Hematopoietic multipotent progenitor cell treated with erythropoietin and hydrocortisone succinate and interleukin-3 and kit ligand, for 8 days (in vitro differentiated cells): ENCODE measurements at places on chromosomes 3 and 15.
A peak's percentile ranks its signal among the peaks of the same experiment; 100 is the strongest.

DNA sequence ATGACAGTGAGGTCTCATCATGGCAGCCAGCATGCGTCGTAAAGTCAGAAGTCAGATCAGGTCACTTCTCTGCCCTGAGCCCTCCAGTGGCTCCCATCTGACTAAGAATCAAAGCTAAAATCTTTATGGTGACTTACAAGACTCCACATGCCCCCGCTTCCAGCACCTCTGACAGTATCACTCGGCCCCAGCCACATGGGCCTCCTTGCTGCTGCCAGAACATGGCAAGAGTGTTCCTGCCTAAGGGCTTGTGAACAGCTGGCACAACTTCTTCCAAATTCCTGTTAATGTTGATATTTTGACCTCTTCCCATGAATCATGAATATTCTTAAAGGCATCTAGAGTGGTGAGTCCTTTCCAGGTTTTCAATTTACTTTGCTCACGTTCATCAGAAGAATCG is 20.5 kb downstream of the POLR2M start:
- no peak for DNase-seq

DNA sequence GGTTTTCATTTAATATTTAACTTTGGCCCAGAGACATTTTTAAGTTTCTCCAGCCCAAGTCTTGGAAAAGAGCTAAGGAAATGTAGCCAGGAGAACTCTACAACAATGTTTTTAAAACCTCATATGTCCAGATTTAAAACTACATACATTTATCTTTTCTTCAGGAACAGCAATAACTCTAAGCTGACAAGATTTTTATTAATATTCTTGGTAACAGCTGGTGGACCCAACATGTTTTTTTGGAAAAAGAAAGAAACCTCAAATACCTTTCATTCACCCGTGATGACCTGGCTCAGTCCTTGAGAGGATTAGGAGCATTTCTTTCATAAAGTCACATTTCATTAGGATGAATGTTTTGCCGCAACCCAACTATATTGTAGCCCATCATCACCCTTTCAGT is 50.4 kb upstream of the CMSS1 start:
- no peak for DNase-seq

DNA sequence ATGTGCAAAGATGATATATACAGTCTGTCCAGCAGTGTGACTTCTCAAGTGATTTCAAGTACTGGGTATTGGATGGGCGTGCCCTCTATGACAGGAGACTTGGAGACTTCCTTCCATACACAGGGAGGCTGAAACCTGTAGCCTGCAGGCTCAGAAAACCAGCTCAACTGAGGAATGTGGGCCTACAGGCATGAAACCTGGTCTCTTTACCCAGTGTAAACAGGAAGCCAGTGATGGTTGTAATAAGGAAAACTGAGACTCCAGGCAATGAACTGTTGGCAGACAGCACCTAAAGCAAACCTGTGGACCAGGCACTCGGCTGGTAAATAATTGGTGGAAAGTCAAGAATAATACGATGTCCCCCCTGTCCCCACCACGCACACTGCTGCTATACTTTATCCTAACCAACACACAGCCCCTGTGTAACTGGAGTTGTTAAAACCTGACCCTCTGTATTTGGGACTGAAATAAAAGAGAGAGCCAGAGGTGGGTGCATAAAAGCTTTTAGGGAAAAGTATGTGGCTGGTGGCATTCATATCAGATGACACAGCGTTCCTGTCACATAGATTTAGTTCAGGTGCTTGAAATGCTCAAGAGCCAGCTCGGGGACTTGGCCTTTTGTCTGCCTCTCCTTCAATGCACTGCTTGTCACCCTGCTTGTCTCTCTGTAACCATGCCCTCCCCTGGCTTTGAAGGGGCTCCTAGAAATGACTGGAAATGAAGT is 144.7 kb downstream of the TPRG1 start:
- DNase-seq = no peak

GRCh38 chr3:186571644-186572013 is 1.1 kb downstream of the DNAJB11 start:
- no peak for DNase-seq

DNA sequence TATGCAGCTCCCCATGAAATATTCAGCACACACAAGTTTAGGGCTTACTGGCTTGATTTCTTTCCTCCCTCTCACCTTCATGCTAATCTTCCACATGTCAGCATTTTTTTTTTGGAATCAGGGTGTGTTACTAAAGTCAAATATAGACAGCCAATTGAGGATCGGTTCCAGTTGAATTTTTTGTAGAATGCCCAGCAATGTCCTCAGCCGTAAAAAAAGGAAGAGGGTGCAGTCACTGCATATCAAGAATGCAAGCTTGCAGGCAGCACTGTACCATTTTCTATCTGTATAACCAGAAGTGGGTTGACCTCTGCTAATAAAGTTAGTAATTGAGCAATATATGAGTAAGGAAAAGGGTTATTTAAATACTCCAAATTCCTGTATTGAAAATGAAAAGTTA is 51.4 kb upstream of the CHMP2B start:
- DNase-seq = no peak

GRCh38 chr15:41530363-41530956 is 13.6 kb downstream of the RPAP1 start:
- DNase-seq = no peak

DNA sequence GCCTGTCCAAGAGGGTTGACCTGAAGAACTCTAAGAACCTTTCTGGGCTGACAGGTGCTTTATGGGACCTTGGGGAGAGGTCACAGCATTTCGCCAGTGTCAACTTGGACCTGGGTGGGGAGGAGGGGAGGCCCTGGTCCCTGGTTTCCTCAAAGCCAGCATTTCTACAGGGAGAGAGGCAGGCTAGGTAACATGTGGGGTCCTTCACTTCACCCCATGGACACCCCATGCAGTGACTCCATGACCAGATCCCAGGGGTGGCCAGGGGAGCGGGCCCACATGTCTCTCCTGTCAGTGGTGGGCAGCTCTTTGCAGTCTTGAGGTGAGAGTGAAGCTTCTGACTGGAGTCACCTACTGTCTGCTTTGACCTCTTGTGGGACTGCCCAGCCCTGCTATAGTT is 35.8 kb downstream of the GOLGA6L10 start:
- DNase-seq = no peak

- DNase-seq = no peak
These were observed 252.5 kb downstream of the ISL2 start for GRCh38 chr15:76588811-76589747.

DNA sequence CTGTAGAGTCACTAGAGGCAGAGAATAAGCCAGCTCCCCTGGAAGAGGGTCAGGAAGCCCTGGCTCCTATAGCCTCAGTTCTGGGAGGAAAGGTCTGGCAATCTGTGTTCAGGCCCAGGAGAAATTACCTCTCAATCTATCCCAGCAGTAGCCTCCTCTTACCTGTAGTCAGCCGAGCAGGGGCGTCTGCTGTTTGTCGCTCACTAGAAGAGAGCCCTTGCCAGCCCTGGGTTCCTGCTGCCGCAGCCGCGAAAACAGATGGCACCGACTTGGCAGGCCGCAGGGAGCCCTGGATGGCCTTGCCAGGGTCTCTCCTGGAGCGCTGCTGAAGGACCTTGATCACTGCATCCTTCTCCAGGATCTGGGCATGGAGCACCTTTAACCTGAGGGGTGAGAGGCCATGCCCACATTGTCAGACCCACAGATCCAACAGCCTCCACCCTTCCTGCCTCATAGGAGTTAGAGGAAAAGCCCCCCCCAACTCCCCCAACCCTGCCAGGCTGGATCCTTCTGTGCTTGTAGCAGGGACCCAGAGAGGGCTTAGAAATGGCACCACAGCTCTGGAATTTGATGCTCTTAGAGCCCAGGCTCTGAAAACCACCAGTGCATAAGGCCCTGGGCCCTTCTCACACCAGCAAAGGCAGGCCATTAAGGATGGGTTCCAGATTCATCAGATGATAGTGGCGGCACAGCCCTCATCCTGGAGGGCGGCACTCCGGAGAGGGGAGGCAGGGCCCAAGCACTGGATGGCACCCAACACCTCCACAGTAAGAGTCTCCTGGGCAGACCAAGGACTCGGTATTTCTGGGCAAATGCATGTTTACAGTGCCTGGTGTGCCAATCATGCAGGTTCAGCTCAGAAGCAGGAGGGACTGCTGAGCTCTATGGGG is 14.9 kb downstream of the AMOTL2 start:
- DNase-seq = no peak

GRCh38 chr15:63797116-63797515 is 36.6 kb downstream of the HERC1 start:
- DNase-seq = no peak

- DNase-seq = no peak
These were observed 8.0 kb upstream of the CCDC50 start for GRCh38 chr3:191321019-191321767.

DNA sequence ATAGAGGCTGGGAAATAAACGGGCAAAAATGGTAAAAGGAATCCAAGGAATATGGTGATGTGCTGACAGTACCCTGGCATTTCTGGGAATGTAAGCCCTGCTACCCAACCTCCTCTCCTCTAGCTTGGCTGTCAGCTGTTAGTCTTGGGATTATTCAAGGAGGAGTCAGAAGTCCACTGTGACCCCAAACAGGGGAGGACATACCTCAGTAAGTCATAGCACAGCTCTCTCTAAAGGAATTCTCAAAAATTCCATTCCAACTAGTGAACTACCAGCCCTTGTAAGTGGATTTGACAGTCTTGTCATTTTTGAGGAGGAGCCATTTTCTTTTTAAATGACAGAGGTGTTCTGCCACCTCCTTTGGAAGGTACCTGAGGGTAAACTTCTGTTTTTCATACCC is 207.5 kb downstream of the PDCD6IP start:
- DNase-seq = no peak

DNA sequence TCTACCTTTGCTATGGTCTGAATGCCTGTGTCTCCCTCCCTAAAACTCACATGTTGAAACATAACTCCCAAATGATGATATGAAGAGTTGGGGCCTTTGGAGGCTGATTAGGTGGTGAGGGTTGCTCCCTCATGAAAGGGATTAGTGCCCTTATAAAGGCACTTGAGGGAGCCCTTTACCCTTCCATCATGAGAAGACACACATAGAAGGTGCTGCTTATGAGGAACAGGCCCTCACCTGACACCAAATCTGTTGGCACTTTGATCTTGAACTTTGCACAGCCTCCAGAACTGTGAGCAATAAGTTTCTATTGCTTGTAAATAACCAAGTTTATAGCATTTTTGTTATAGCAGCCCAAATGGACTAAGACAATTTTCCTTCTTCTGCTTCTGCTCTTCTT is 76.2 kb upstream of the ADAMTS9 start:
- DNase-seq = no peak

DNA sequence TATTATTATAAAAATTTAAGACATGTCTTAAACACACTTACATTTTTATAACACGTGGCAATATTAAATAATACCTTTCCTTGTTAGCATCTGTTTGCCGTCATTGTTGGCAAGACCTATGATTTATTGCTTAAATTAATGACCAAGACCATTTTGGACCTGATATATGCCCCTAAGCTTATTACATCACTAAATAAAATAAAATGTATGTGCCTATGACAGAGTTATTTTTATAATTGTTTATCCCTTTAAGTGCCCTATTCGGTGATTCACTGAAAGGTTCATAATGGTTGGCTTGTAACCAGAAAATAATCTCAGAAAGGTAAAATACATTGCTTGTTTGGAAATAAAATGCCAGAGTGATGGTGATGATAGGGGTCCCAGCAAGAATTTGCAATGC is 17.5 kb downstream of the CDIN1 start:
- DNase-seq = no peak

GRCh38 chr15:27241943-27242342 is 271.0 kb downstream of the GABRG3 start:
- DNase-seq = no peak

- DNase-seq = peak; percentile 76
These were observed 43.1 kb upstream of the TOPAZ1 start for GRCh38 chr3:44198284-44199269.

DNA sequence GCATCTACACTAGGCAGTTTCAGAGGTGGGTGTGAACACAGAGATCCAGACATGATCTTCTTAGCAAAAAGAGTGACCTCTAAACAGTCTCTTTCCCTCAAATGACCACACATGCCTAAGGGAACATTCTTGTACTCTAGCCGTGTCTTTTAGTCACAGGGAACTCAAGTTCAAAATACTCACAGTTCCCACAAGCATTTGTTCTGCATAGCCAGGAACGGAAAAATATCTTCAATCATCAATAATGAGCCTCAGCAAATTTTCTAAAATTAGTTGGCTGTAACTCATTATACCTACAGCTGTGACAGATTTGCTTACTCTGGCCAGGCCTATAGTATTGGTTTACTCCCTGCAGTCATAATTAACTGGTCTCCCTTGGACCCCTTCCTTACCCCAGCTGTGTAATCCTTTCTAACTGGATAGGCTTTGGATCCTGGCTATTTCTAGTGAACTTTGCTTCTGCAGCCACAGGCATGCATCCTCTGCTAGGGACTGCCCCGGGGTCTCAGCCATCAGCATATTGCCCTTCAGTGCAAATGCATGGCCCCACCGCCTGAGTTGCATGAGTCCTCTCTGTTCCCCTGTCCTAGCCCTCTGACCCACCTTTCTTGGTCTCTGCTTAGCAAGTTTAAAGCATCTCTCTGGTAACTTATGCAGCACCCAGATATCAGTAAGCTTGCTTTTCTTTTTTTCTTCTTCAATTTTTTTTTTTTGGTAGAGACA is 56.0 kb upstream of the HACD2 start:
- DNase-seq = no peak

GRCh38 chr15:22911306-22911705 is 68.9 kb downstream of the CYFIP1 start:
- no peak for DNase-seq

DNA sequence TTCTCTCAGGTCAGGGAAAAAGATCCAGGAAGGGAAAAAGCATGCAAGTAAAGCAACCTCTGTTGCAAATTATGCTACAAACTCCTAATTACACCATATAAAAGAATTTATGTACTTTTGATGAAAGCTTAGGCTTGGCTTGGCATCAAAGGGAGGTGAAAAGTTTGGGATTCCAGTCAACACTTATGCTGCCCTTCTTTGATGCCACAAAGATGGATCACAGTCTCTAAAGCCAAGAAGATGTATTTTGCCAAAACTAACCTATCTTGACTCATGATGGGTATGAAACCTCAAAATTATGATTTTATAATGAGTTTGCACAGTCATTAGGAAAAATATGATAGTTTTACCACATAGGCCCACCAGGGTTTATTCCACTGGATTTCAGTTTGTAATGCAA is 101.0 kb upstream of the CCDC80 start:
- no peak for DNase-seq

GRCh38 chr15:39613861-39614260 is 33.0 kb downstream of the THBS1 start:
- no peak for DNase-seq

DNA sequence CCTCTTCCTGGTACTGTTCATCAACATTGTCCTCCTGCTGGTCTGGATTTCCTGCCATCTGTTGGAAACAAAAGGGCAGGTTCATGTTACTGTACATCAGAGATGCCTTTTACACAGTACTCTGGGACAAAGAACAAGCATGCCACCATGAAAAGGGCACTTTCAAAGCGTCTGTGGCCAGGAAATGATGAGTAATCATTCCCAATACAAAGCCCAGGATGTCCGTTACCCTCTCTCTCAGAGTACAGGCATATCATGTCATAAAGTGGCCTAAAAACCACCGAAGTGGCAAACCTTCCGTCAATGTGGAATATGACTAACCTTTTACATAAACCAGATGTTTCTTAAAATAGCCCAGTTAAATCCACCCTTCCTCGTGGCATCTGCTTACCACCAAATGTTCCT is 71.2 kb downstream of the GOLIM4 start:
- peak; percentile 64 for DNase-seq

- peak; percentile 78 for DNase-seq
These were observed 46.3 kb downstream of the GABRG3 start for GRCh38 chr15:27017168-27017809.
